Lower lobe of right lung (tissue), 2 donors: ENCODE measurements at places on chromosomes 6 and 20.

- no peak for DNase-seq
Measured at GRCh38 chr6:37940074-37940847, 120.7 kb downstream of the ZFAND3 start.

GRCh38 chr6:17478223-17478907, 85.0 kb downstream of the CAP2 start:
- DNase-seq = no peak

GRCh38 chr20:53797085-53797484, 203.4 kb upstream of the ZNF217 start:
- no peak for DNase-seq

DNA sequence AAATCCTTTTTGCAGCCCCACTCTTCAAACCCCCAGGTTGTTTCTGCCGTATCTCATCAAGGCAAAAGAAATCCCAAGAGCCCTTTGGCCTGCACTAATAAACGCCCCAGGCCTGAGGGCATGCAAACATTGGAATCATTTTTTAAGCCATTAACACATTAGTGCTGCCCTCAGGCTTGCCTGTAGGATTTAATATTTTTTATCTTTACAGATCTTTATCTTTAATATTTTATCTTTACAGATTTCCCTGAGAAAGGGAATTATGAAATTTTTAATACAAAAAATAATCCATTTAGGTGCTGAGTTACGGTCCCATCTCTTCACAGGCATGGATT, 14.7 kb downstream of the GTPBP2 start:
- DNase-seq = no peak

DNA sequence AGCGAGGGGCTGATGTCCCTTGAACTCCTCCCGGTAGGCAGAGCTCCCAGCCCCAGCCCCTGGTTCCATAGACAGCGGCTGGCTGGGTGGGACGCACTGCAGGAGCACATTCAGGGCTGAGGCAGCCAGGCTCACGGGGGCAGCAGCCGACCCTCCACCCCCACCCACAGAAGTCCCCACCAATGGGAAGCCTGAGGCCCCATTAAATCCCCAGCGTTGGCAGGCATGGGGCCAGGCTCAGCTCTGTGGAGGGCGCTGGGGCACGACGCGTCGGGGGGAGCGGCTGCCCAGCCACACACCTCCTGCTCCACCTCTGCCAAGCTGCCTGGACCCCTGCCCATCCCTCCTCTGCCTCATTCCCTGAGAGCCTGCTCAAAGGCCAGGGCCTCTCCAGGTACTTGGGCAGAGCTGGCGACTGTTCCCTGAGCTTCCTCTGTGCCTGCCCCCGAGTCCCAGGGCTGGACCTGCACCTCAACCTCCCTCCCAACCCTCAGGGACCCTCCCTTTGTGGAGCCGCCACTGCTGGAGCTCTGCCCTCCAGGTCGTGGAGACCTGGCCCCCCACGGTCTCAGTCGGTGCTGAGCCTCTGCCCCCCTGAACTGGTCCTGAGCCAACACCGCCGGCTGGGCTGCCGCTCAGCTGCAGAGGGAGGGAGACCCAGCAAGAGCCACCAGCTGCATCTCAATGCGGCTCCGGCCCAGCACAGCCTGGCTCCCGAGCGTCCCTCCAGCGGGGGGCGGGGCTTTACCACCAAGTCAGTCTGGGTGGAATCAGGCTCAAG, 9.1 kb downstream of the CHRNA4 start:
- DNase-seq = no peak

DNA sequence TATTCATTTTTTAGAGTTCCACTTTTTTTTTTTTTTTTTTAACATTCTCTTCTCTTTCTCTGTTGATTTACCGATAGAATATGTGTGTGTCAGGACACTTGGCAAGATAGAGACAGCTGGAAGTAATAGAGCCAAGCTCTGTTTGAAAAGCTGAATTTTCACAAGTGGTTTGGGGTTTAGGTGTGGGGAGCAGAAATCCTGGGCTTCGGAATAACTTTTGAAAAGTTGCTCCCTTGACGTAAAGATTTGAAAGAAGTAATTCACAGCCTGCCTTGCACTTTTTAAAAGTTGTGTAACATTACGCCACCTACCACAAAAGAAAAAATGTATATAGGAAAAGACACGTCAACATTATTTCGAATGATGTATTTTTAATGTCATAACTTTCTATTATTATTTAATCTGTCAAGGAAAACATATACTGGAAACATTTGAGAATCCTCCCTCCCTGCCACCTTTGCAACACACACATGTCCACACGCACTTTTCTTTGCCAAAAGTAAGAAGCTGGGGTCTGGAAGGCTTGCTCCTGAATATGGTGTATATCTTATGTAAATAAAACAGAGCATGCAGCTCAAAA, 917.9 kb downstream of the KIF16B start:
- no peak for DNase-seq

GRCh38 chr6:47258724-47259347, 50.9 kb downstream of the TNFRSF21 start:
- DNase-seq = no peak

- DNase-seq = no peak
Measured at GRCh38 chr6:11769244-11769643, 9.4 kb downstream of the ADTRP start.

DNA sequence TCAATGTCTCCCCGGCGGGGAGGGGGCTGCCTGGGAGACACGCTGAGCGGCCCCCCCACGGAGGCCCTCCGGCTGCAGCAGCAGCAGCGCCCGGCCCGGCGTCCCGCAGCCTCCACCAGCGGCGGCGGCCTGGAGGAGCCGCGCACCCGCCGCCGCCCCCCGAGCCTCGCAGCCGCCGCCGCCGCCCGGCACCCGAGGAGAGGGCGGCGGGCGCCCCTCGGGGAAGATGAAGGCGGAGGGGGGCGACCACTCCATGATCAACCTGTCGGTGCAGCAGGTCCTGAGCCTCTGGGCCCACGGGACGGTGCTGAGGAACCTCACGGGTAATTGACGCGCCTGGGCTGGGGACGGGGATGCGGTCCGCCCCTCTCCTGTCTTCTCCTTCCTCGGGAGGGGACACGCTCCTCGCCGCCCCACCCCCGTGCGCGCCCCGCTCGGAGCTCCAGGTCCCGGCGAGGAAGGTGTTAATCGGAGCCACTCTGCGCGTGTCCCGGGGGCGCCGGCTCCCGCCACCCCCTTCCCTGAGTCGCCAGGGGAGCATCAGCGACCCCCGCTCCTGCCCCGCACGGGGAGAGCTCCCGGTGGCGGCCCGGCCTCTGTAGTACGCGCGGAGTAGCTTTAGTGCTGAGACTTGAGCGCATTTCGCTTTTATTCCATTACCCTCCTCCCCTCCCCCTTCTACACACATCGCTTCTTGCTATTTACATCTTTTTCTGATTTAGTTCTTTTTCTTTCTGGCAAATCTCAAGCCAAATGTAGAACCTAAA, 686 bp downstream of the TMEM170B start:
- peak; percentile 64 for DNase-seq

GRCh38 chr6:50602292-50602691, 111.0 kb upstream of the TFAP2D start:
- DNase-seq = no peak

DNA sequence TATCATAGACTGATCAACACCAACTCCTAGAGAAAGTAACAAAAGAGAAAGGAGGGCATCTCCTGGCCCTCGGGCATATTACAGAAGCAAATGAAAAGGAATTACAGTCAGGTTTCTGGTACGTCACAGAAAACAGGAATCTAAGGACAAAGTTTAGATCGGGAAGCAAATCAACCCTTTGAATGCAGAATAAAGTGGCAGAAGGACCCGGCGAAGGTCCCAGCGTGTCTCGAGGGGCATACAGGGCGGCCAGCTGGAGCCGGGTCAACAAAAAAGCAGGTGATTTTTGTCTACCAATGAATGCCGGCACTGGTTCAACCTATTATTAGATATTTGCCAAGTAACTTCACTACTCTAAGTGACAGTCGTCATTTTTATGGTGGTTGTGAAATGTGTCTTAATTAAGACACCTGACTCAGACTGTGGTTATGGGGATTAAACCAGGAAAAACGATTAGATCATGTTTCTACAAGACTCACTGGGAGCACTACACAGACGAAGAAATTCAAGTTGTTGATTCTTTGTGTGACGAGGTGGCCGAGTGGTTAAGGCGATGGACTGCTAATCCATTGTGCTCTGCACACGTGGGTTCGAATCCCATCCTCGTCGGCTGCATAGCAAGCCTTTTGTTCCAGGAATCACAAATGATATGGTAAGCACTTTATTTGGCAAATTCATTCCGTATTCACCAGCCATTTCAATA, 12.4 kb upstream of the ZSCAN9 start:
- DNase-seq = no peak

GRCh38 chr6:894274-894673, 201.3 kb upstream of the EXOC2 start:
- DNase-seq = no peak

DNA sequence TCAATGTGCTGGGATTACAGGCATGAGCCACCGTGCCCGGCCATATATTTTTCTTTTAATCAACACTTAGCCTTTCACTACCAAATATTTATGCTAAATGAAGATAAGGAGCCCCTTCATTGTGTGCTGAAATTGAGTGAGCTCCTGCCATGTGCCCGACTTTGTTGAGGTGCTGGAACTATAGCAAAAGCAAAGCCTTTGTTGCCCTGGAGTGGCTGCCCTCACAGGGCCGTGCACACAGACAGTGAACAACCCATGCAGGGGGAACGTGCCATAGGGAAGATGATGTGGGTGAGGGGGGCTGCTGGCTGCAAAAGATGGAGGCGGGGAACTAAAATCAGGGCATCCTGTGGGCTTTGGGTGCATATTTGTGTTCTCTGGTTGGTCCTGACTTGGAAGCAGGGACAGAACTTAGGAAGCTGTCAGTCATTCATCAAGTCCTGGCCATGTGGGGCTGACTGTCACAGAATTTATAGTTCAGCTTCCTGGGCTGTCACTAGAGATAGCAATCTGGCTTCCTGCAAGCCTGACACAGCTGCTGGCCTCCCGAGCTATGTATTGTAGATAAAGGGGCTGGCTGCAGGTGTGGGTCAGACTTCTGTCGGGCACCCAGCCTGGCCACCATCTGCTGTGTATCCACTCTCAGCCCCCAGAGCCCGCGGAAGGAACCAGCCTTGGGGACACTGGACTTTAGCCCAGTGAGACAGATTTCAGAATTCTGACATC, 56.8 kb upstream of the MPC1 start:
- no peak for DNase-seq

DNA sequence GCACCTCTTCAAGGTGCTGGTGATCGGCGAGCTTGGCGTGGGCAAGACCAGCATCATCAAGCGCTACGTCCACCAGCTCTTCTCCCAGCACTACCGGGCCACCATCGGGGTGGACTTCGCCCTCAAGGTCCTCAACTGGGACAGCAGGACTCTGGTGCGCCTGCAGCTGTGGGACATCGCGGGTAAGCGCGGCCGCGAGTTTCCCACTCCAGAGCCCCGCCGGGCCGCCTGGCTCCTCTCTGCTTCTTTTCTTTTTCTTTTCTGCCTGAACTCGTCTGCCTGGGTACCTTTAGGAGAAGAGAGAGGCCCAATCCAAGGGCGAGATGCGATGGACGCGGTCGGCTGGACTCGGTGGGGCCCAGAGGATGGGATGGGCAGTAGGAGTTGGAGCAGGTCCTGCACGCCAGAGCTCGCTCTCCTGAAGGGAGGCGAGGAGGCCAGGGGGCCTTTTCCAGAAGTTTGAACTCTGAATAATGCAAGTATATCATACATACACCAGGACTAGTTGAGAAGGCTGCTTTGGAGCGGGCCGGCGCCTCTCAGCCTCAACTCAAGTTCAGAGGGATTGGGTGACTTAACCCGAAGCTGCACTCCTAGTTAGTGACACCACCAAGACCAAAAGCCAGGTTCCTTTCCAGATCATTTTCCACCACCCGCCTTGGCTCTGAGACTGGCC, 445 bp downstream of the RAB32 start:
- DNase-seq = peak; percentile 71

GRCh38 chr6:75103431-75103830, 102.4 kb downstream of the COL12A1 start:
- no peak for DNase-seq

DNA sequence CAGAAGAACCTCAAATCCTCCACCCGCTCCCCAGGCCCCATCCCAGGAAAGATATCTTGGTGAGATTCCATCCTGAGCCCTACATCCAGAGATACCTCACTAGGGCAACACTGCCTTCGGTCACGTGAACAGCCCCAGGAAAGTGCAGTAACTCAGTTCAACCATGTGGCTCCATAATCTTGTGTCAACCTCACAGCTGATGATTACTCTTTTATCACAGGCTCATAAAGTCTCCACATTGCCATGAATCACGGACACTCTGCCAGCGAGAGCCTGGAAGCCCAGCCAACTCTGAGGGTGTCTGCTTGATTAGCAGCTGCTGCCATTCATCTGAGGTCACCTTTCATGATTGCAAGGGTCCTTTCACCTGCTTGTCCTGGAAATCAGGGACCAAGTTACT, 175.8 kb upstream of the LRFN2 start:
- no peak for DNase-seq

GRCh38 chr6:148217921-148218320, 124.7 kb upstream of the SASH1 start:
- no peak for DNase-seq

GRCh38 chr6:1609041-1609647, 571 bp upstream of the FOXC1 start:
- no peak for DNase-seq

GRCh38 chr6:21310568-21311140, 282.9 kb upstream of the SOX4 start:
- DNase-seq = no peak

- no peak for DNase-seq
Measured at GRCh38 chr20:32063695-32064094, 11.7 kb downstream of the HCK start.

DNA sequence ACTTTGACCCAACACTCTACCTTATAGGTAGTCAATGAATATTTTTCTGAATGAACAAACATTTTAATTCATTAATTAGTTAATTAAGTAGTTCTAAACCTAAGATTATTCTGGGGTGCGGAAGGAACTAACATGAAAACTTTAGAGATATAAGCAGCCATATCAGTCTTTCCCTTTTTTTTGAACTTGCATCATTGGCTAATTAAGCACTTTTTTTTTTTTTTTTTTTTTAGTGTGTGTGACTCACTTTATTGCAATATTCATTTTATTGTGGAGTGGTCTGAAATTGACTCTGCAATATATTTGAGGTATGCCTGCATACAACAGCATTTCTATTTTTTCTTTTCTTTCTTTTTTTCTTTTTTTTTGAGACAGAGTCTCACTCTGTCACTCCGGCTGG, 21.8 kb upstream of the AMD1 start:
- no peak for DNase-seq

DNA sequence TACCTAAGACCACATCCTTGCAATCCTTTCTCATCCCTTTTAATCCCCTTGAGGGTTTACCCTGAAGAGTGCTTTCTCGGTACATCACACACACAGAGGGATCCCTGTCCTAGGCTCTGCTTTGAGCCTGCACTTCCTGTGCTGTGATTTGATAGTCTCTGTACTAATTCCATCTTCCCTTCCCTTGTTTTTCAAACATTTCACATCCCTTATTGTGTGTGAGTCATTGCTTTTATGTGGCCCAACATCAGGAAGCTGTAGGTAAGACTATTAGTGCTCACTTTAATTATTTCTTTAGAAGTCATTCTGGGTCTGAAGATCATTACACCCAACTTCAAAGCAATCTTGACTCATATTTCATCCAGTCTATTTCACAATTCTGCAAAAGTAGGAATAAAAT, 57.2 kb upstream of the ANKEF1 start:
- DNase-seq = no peak
